Activated CD4-positive, alpha-beta T cell treated with anti-CD3 and anti-CD28 coated beads, Interleukin-10, Interleukin-2, amounts not matched to agents 100 ng/mL and 50 ng/mL, durations not matched to agents 16 hours and 8 hours (primary cell): ENCODE measurements at places on chromosomes 7 and 10.

- DNase-seq, result peak; percentile 64
These were observed 20.7 kb upstream of the ZMIZ1 start for GRCh38 chr10:79047875-79048638.

- no peak for DNase-seq
These were observed 5.9 kb downstream of the DUSP5 start for GRCh38 chr10:110503528-110504110.

DNA sequence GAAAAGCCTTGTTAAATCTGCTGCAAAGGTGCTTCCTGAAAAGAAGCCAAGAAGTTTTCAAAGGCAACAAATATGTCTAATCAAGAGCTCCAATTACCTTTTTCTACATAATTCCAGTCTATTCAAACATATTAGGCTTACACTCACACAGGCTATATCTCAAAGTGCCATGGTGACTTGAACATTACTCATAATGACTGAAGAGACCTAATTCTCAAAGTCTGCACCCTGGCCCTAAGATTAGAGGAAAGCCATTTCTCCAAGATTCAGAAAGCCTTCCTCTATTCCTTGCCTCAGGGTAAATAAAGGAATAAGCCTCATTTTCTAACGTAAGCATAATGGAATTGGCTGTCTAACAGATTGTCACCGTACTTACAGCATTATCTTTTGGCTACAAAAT, 78.3 kb upstream of the THSD7A start:
- no peak for DNase-seq

GRCh38 chr10:96641396-96642295, 54.8 kb upstream of the TM9SF3 start:
- DNase-seq, result no peak

GRCh38 chr7:85324145-85324799, 137.4 kb upstream of the SEMA3D start:
- DNase-seq, result no peak

DNA sequence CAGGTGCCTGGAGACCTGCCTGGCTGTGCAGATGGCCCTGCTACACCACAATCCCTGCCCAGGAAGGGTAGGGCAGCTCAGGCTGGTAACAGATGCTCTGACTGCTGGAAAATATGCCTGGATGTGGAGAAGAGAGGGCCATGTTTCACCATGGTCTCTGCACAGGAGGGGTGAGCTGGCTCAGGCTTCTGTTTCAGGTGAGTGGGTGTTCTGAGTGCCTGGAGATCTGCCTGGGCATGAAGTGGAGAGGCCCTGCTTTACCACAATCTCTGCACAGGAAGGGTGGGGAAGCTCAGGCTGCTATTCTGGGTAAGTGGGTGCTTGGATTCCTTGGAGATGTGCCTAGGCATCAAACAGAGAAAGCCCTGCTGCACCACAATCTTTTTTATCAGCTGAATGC, 350.1 kb downstream of the KIF20B start:
- DNase-seq, result no peak

DNA sequence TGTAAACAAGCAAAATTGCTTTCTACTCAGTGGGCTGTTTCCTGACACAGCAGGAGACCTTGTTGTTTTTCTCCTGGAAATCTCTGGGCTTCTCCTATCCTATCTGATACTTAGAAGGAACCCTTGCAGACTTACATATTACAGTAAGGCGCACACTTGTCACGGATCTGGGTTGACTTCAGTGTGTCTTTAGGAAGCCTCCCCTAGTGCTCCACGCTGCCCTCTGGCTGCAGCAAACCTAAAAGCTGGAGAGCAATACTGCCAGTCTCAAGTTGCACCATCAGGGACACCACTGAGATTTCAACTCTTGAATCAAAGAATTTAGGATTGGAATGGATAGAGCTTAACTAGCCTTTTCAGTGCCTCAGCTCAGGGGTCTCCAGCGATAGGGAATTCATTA, 495.3 kb downstream of the LRMDA start:
- DNase-seq, result peak; percentile 8

DNA sequence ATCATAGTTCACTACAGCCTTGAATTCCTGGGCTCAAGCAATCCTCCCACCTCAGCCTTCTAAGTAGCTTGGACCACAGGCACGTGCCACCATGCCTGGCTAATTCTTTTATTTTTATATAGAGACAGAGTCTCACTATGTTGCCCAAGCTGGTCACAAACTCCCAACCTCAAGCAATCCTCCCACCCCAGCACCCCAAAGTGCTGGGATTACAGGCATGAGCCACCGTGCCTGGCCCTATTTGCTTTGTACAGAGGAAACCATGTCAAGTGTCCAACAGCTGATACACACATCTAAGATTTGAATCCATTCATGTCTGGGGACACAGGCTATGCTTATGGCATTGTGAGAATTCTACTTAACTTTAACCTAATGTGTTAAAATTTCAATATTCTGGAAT, 29.9 kb upstream of the MPP7 start:
- peak; percentile 13 for DNase-seq

GRCh38 chr7:35695473-35695850, 527 bp upstream of the HERPUD2 start:
- DNase-seq, result peak; percentile 58

- no peak for DNase-seq
These were observed 742.3 kb downstream of the TNS3 start for GRCh38 chr7:46839651-46840050.

GRCh38 chr10:123249894-123250293, 95.7 kb downstream of the BUB3 start:
- DNase-seq, result no peak

- no peak for DNase-seq
These were observed 100.7 kb downstream of the FAM53B start for GRCh38 chr10:124643330-124644009.

DNA sequence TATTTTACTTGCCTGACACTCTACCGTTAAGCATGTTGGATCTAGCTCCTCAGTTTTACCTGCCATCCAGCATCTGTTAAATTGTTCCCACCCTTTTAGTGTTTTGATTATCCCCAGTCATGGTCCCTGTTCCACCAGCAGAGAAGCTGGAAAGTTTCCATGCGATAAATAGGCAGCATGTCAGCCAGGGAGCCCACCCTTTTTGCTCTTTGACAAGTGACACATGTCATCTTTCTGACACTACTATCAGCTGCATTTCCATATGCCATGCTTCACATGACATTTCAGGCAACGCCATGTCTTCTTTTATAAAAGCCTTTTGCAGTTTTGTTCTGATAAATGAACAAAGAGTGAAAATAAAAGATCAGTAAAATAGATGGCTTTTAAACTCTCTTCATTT, 310.8 kb downstream of the MAGI2 start:
- DNase-seq, result no peak

- no peak for DNase-seq
These were observed 16.9 kb upstream of the PHYH start for GRCh38 chr10:13316635-13317311.

DNA sequence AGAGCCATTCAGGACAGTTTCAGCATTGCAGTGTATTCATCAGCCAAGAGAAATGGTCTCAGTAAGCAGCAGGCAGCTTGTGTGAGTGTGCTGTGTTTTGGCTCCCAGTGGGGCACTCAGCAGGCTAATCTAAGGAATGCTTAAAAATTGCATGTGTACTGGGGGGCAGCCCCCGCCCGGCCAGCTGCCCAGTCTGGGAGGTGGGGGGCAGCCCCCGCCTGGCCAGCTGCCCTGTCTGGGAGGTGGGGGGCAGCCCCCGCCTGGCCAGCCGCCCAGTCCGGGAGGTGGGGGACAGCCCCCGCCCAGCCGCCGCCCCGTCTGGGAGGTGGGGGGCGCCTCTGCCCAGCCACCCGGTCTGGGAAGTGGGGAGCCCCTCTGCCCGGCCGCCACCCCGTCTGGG, 116.2 kb downstream of the GRID1 start:
- DNase-seq, result no peak

DNA sequence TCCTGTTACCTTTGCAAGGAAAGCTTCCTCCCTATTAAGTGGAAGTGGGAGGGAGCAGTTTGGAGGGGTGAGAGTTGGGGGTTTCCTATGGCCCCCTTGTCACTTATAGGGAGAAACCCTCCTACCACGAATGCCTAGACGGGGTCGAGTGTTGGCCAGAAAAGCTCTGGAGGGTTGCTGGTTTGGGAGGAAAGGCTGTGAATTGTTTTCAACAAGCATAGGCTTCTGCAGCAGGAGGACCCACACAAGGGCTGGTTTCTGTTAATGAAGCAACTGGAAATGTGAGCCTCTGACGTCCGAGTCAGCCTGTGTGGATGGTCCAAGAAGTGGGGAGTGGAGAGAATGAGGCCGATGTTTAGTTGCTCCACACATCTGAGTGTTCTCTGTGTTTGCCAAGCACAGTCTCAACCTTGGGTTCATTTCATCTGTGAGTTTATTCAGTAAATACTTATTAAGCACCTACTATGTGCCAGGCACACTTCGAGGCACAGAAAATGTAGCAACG, 37.3 kb upstream of the LEP start:
- DNase-seq, result no peak

GRCh38 chr7:2099048-2099957, 133.4 kb downstream of the MAD1L1 start:
- peak; percentile 33 for DNase-seq

GRCh38 chr7:101913247-101913721, 95.9 kb downstream of the CUX1 start:
- DNase-seq, result no peak
